Sigmoid colon (tissue), 7 donors: ENCODE measurements at places on chromosomes 4 and X. TPM values are rescaled to one million over a fixed set of nuclear protein-coding genes. Genes with fewer than 3 reads are reported as not detected.

GRCh38 chrX:17744896-17745523 is 7.7 kb downstream of the SCML1 start:
- H3K4me3 ChIP-seq, result no peak overlapping the region
- DNase-seq, result no peak
- no peaks in the 10 kb centered on the region for H3K36me3 ChIP-seq
- H3K27ac ChIP-seq, result no peak overlapping the region
- no peaks in the 10 kb centered on the region for H3K27me3 ChIP-seq
- no peaks in the 10 kb centered on the region for H3K4me1 ChIP-seq

DNA sequence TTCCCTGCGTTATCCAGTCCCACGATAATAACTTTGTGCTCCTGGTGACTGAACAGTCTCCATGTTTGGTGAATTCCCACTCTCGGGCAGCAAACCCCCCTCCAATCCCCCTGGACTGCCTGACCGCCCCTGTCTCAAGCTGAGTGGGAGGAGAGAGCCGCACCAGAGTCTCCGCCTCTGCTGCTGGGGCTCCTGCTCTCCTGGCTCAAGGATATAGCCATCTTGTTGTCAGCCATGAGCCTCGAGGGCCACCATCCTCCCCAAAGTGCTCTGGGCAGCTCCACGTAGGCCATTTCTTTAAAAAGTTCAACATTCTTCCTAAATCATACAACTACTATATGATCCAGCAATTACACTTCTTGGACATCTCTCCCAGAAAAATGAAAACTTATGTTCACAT is 49.3 kb upstream of the PGRMC1 start:
- H3K4me3 ChIP-seq, result no peak overlapping the region
- no peaks in the 10 kb centered on the region for H3K36me3 ChIP-seq
- no peaks in the 10 kb centered on the region for H3K4me1 ChIP-seq
- H3K27ac ChIP-seq, result no peak overlapping the region
- no peak for DNase-seq
- H3K27me3 ChIP-seq, result no peaks in the 10 kb centered on the region

DNA sequence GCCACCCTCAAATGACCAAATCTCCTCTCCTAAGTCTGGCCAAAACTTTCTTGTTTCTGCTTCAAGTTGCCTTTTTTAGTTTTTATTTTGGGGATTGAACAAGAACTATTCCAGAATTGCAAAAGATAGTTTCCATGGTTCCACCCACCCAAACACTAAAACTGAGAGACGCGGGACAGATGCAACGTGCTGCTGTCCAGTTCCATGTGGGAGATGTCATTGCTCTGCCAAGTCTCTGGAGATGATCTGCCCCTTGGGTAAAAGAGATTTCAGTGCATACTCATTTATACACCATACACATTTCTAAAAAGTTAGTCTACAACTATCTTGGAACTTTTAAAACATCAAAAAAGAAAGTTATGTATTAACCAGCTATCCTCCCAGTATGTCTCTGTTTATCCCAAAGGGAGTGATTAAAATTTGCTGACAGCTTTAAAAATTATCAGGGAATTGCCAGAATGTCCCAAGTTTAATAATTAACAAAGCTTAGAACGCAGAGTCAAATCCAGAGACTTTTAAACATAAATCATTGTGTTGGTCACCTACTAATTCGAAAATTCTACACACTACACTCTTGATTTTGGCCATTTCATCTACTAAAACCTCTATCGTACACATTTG is 3.2 kb downstream of the MAOB start:
- no peaks in the 10 kb centered on the region for H3K36me3 ChIP-seq
- no peaks in the 10 kb centered on the region for H3K27me3 ChIP-seq
- no peaks in the 10 kb centered on the region for H3K4me1 ChIP-seq
- no peak overlapping the region for H3K4me3 ChIP-seq
- DNase-seq, result no peak

GRCh38 chr4:169243825-169244609 is 26.7 kb downstream of the SH3RF1 start:
- no peak overlapping the region for H3K4me3 ChIP-seq
- H3K27me3 ChIP-seq, result no peaks in the 10 kb centered on the region
- H3K4me1 ChIP-seq, result peaks cover 16% of the 10 kb centered on the region
- DNase-seq, result no peak
- no peaks in the 10 kb centered on the region for H3K36me3 ChIP-seq
- no peak overlapping the region for H3K27ac ChIP-seq

DNA sequence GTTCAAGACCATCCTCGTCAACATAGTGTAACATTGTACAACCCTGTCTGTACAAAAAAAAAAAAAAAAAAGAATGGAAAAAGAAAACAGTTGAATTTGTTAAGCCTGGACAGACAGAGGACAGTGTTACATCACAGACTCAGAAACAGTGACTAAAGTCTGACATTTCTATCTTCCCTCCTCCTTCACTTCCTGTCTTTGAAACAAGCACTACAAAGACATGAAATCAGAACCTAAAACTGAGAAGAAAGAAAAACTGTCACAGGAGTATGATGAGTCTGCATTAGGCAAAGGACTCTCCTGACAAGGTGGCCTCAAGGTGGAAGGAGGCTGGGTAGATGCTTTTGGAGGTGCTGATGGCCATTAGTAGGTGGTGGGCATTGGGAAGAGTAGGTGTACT is 126.7 kb downstream of the RBM47 start:
- no peaks in the 10 kb centered on the region for H3K27me3 ChIP-seq
- no peaks in the 10 kb centered on the region for H3K4me1 ChIP-seq
- no peaks in the 10 kb centered on the region for H3K36me3 ChIP-seq
- no peak for DNase-seq
- no peak overlapping the region for H3K27ac ChIP-seq
- no peak overlapping the region for H3K4me3 ChIP-seq

GRCh38 chr4:108094131-108094530 is 74.6 kb downstream of the LEF1 start:
- no peak overlapping the region for H3K27ac ChIP-seq
- no peak overlapping the region for H3K4me3 ChIP-seq
- no peak for DNase-seq
- H3K36me3 ChIP-seq, result no peaks in the 10 kb centered on the region
- no peaks in the 10 kb centered on the region for H3K27me3 ChIP-seq

DNA sequence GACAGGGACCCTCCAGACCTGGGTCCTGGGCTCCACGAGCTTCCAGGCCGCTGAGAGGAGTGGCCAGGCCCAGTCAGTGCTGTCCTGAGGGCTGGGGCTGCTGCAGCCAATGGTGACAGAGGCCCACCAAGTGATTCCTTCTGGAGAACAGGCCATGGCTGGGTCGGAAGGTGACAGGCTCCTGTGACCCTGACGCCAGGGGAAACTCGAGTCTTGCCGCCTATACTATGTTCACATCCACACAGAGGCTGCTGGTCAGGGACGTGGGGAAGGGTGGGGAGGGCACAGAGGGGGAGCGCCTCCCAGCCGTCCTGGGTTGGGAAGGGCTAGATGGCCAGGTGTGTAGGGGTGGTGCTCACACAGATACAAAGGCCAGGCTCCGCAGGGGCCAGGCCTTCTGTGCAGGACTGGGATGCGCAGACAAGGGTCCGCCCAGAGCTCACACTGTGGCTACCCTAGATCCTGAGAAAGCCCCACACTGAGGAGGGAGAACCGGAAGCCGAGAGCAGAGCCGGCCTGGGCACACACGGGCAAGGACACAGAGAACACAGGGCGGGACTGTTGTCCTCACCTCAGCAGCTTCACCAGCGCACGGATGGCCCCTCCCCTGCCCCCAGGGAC is 81.4 kb downstream of the HTRA3 start:
- peak; percentile 59 for DNase-seq
- no peak overlapping the region for H3K4me3 ChIP-seq
- no peaks in the 10 kb centered on the region for H3K27me3 ChIP-seq
- no peaks in the 10 kb centered on the region for H3K36me3 ChIP-seq

- DNase-seq, result no peak
- no peak overlapping the region for H3K27ac ChIP-seq
- H3K27me3 ChIP-seq, result no peaks in the 10 kb centered on the region
- no peaks in the 10 kb centered on the region for H3K36me3 ChIP-seq
- H3K4me3 ChIP-seq, result no peak overlapping the region
Measured at GRCh38 chr4:174254613-174255012, 28.9 kb downstream of the FBXO8 start.

DNA sequence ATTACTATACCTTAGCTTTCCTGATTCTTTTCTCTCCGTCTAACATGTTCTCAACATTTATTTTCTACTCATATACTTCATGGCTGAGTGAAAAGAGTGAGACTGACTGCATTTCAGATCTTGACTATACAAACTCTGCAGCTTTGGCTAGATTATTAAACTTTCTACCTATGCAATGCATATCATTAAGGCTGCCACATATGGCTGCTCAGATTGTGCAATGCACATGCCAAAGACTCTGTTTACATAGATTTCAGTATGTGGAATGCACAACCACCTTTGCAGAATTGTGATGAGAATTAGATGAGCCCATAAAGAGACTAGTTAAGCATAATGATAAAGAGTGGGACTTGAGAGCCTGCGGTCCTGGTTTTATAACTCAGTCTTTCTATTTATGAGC is 196.5 kb downstream of the BMPR1B start:
- H3K4me1 ChIP-seq, result no peaks in the 10 kb centered on the region
- DNase-seq, result no peak
- H3K27me3 ChIP-seq, result no peaks in the 10 kb centered on the region
- H3K36me3 ChIP-seq, result no peaks in the 10 kb centered on the region
- H3K4me3 ChIP-seq, result no peak overlapping the region

GRCh38 chrX:129689796-129690195 is 35.0 kb upstream of the APLN start:
- H3K4me3 ChIP-seq, result no peak overlapping the region
- no peaks in the 10 kb centered on the region for H3K27me3 ChIP-seq
- no peaks in the 10 kb centered on the region for H3K4me1 ChIP-seq
- H3K27ac ChIP-seq, result no peak overlapping the region

DNA sequence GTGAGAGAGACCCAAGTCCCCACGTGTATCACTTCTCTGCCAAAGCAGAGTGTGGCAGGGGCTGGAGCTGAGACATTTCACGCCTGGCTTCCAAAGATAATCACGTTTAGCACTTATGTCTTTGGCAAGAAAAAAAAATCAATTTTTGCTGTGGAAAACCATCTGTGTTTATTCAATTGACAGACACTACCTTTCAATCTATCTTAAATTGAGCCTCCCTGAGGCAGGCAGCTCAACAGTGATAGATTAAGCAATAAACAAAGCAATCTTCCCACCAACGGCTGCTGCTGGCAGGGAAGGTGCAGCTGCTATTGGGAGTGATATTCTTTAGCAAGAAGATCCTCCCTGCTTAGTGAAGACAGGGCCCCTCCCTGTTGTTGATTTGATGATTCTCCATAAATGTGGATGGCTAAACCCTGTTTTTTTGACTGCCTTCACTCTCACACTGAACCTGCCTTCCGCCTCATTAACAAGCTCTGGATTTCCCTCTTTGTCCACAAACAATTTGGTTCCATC is 11.6 kb upstream of the MAGEB17 start:
- H3K4me1 ChIP-seq, result no peaks in the 10 kb centered on the region
- no peak overlapping the region for H3K4me3 ChIP-seq
- no peak for DNase-seq
- no peaks in the 10 kb centered on the region for H3K36me3 ChIP-seq
- no peak overlapping the region for H3K27ac ChIP-seq
- H3K27me3 ChIP-seq, result no peaks in the 10 kb centered on the region

GRCh38 chr4:155530857-155531256 is 135.8 kb upstream of the GUCY1A1 start:
- H3K27me3 ChIP-seq, result no peaks in the 10 kb centered on the region
- H3K36me3 ChIP-seq, result no peaks in the 10 kb centered on the region
- H3K4me1 ChIP-seq, result peaks cover 73% of the 10 kb centered on the region
- H3K27ac ChIP-seq, result no peak overlapping the region
- DNase-seq, result no peak
- no peak overlapping the region for H3K4me3 ChIP-seq

GRCh38 chrX:109732017-109732801 is 848 bp downstream of the ACSL4 start:
- no peaks in the 10 kb centered on the region for H3K27me3 ChIP-seq
- peak overlapping the region; percentile 69 for H3K4me3 ChIP-seq
- no peaks in the 10 kb centered on the region for H3K36me3 ChIP-seq
- no peak for DNase-seq

DNA sequence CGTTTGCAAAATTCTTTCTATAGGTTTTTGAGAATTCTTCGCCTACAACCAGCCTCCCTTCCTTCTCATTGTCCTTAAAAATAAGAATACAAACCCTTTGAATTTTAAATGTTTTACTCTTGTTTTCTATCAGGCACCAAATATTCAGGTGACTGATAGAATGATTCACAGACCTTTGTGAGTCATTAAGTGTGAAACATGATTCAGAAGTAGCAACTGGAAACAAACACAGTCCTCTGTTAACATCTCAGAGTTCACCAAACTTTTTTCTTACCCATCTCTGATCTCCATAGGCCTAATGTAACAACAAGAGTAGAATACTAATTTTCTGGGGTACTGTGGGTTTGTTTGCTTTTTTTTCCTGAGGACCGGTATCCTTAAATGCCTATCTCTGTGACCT is 63.4 kb upstream of the MAB21L2 start:
- no peak for DNase-seq
- no peaks in the 10 kb centered on the region for H3K4me1 ChIP-seq
- no peaks in the 10 kb centered on the region for H3K36me3 ChIP-seq
- H3K4me3 ChIP-seq, result no peak overlapping the region

DNA sequence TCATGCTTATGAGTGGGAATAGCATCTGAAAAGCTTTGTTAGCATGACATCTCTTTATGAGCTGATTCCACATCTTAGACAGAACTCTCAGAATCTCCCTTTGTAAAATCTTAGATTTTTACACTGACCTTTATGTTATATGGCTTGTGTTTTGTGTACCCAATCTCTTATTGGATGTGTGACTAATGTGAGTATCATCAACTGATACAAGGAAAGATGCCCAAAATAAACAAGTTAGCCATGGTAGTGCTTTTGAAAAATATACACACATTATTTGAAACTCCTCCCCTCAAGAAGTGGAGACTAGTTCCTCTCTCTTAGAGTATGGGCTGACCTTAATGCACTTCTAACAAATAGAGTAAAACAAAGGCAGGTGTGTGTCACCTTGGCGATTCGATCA is 160.1 kb upstream of the NRK start:
- no peak overlapping the region for H3K4me3 ChIP-seq
- H3K36me3 ChIP-seq, result no peaks in the 10 kb centered on the region
- DNase-seq, result no peak
- no peaks in the 10 kb centered on the region for H3K4me1 ChIP-seq
- H3K27ac ChIP-seq, result no peak overlapping the region
- H3K27me3 ChIP-seq, result no peaks in the 10 kb centered on the region

AMBN gene
- not detected for total RNA-seq

RIBC1 gene
- 0.82 TPM for total RNA-seq

CT45A3 gene
- not detected for total RNA-seq
